Left ventricle myocardium superior (tissue), 1 donor: ENCODE measurements at places on chromosomes 12 and 14. TPM values are rescaled to one million over a fixed set of nuclear protein-coding genes. Genes with fewer than 3 reads are reported as not detected.
A peak's percentile ranks its signal among the peaks of the same experiment; 100 is the strongest.

Gene RPL10L
- not detected for total RNA-seq

Gene OAS3
- 6.2 TPM for total RNA-seq

Gene ISCU
- 468 TPM for total RNA-seq

Gene RAD9B
- total RNA-seq = 0.62 TPM

Gene PRB2
- total RNA-seq = not detected

Gene ANG
- 4.0 TPM for total RNA-seq

Gene MVK
- total RNA-seq = 9.7 TPM

Gene B3GNT4
- not detected for total RNA-seq

Gene RIMBP2
- total RNA-seq = 0.40 TPM

DNA sequence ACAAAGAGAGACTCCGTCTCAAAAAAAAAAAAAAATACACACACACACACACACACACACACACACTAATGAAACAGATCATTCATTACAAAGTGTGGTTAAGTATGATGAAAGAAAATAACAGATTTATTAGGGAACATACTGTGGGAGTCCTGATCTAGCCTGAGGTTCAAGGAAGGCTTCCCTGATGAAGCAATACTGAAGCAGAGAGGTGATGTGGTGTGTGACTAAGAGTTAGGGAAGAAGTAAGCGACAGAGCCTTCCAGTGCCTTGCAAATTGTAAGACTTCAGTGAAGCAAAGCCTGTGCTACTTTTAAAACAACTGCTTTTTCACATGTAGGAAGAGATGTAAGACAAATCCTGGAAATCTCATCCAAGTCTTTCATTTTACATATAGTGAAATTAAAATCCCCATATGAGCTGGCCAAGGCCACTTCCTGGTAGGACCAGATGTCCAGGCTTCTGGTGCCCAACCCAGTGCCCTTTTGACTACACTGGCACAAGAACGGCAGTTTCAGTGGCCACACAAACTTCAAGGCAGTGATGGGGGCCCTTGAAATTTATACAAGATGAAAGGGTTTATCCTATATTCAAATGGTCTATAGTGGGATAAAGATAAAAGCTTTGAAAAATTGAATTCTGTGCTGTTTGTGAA is 86.2 kb downstream of the STON2 start:
- DNase-seq = no peak

DNA sequence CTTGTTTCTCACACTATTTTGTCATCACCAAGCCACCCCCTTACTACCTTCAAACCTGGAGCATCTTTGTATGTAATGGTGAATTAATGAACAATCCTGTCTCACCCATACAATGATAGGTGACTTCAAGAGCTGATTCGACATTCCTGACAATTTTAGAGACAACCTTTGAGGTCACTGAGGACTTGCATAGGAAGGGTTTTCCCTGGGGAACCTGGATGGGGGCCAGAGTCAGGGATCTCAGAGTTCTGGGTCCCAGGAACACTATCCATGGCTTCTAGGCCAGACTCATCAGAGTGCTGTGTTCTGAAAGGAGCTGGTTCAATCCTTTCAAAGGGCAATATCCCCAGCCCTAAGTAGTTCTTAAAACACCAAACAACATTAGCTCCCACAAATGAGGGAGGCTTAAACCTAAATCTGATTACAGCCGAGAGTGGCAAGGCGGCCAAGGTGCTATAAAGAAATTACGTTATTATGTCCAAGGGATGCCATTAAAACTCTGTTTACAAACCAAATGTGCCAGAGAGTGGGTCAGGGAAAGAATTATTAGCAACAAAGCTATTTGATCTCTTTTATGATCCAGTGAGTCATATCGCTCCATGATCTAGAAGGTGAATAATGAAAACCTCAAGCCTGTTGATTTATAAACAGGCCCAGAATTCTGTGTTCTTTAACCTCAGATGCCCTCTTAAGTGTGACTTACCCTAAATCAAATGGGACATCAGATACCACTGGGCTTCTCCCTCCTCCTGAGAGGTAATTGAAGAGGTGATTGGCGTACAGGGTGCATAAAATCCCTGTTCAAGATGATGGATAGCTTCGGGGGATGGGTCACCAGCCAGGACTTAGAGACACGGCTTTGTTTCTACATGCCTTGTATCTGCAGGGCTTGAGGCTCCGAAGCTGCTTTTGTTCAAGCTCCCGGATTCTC is 230.2 kb upstream of the TBX3 start:
- DNase-seq = no peak

GRCh38 chr12:1662761-1663439 is 28.0 kb upstream of the ADIPOR2 start:
- peak; percentile 56 for DNase-seq

DNA sequence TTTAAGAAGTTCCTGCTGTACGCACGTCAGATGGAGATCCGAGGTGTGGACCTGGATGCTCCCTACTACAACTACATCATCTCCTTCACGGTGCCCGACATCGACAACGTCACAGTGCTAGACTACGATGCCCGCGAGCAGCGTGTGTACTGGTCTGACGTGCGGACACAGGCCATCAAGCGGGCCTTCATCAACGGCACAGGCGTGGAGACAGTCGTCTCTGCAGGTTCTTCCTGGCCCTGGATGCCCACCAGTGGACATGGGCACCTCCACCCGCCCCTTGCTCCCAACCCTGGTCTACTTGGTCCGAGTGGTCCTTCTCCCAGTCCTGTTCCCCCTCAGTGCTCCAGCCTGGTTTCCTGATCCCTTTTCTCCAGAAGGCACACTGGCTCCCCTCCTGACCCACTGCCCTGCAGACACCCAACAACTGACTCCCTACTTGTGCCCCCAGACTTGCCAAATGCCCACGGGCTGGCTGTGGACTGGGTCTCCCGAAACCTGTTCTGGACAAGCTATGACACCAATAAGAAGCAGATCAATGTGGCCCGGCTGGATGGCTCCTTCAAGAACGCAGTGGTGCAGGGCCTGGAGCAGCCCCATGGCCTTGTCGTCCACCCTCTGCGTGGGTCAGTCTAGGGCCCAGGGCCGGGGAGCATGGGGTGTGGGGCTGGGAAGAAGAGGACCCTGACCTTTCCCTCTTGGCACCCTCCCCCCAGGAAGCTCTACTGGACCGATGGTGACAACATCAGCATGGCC is 32.1 kb upstream of the LRP1-AS start:
- DNase-seq = no peak

DNA sequence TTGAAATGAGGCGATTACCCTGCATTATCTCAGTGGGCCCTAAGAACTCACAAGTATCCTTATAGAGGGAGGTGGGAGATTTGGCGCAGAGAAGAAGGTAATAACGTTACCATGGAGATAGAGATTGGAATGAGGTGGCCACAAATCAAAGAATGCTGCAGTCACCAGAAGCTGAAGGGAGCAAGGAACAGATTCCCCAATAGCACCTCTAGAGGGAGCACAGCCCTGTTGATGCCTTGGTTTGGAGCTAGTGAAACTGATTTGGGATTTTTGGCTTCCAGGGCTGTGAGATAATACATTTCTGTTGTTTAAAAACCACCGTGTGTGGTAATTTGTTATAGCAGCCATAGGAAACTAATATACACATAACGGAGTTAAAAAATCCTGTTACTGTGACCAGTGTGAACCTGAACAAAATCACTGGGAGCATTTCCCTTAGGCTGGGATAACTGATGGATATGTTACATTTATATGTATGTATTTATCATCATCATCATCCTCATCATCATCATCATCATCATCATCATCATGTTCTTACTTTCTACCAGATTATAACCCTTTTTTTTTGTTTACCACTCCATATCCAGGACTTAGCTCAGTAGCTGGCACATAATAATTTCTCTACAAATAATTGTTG is 100.3 kb downstream of the LIN7A start:
- DNase-seq = no peak

DNA sequence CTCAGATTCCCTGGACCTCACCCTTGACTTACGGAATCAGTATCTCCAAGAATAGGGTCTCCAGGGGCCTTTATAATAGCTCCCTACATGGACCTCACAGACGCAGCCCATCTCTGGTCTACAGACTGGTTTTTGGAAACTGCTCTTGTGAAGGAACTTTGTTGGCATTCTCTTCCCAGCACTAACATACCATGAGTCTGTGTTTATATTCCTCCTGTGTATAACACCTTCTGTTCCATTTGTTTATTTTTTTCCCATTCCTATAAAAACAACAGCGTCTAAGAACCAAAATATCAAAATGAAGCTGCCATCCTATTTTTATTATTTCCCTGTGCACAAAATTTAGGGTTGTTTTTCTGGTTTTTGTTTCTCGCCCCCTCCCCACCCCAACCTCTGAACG is 131.1 kb downstream of the NEDD1 start:
- DNase-seq = no peak

- DNase-seq = no peak
Observed at GRCh38 chr12:123543541-123543940, 10.0 kb upstream of the RILPL1 start.

DNA sequence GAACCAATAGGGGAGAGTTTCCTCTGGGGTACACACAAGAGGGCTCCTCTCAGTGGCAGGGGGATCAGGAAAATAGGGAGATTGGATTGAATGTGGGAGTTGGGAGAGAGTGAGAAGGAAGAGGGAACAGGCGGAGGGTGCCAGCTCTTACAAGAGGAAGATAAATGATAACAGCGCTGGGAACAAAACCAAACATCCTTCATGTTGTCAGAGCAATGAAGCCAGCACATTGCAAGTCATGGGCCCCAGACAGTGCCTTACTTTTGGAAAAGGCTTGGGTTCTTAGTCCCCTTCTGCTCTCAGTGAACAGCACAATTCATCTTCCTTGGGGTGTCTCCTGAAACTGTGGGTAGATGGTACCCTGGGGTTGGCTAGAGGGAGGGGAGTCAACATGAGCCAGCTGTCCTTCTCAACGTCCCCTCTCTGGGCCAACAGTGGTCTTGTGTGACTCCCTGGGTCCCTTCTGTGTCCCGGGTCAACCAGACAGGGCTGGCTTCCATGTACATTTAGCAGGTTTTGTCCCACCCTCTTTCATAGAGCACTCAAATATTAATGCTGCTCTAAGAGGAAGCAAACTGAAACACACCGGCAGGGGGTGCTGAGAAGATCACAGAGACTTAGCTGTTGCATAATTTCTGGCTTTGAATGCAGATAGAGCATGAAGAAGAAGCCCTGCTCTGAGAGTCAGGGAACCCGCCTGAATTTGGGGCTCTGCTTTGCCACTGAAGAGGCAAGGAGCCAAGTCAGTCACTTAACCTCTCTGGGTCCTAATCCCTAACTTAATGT is 138.5 kb downstream of the ESRRB start:
- DNase-seq = no peak

DNA sequence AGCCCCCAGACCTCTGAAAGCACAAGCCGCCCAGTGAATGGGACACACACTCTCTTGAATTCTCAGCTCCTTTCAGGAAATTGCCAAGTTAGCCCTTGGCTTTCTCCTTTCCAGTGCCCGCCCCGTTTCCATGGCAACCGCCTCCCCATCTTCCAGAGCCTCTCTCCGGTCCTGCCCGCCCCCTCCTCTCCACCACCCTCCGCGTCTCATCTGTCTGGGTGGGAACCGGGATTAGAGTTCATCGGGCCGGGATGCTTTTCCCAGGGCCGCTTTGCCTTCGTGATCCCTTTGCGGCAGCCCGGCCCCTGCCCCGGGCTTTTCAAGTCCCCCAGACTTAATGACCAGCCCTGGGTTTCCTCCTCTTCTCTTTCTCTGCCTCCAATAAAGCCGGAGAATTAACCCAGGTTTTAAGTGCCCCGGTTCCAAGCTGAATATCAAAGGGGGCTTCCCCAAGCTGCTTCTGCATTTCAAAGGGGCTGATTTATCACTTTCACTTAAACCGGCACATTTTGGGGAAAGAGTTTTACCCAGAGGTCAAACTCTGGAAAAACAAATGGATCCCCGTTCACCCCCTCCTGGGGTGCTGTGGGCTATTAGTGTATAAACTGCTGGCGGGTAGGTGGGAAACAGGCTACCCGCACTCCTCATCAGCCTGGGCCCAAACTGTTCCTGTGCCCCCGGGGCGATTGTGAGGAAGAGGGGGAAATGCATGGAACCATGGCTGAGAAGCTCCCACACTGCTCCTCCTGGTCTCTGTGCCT is 101.7 kb downstream of the ZFP36L1 start:
- DNase-seq = no peak

DNA sequence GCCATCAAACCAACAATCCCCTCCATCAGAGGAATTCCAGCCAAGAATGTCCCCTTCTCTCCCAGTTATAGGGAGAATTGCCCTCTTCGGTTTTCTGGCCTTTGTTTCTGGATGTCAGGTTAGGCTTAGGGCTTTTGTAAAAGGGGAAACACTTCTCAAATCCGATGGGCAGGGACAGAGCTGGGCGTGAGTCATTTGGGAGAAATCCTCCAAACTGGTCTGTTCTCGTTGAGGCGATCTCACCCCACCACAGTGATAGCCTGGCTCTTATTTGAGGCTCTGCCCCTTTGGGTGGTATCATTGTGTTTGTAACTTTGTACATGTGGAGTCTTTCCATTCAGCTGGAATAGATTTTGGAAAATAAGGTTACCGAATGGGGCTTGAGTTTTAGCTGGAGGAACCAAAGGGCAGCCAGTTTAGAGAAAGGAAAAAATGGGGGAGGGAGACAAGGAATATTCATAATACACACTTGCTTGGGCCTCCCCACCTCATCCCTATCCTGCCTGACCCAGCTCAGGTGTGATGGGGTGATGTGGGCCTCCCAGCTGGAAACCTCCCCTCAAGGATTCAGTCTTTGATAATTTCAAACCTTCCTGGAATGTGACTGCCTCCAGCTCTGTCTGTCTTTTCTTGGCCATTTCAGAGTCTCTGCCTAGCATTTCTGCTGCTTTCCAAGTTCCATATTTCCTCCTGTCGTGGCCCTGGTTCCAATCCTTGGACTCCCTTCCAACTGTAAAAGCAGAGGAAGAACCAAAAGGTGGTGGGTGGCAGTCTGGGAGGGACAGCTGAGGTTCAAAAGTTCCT is 7.5 kb downstream of the HOXC4 start:
- no peak for DNase-seq

GRCh38 chr12:24554612-24555295 is 394.1 kb downstream of the BCAT1 start:
- no peak for DNase-seq

DNA sequence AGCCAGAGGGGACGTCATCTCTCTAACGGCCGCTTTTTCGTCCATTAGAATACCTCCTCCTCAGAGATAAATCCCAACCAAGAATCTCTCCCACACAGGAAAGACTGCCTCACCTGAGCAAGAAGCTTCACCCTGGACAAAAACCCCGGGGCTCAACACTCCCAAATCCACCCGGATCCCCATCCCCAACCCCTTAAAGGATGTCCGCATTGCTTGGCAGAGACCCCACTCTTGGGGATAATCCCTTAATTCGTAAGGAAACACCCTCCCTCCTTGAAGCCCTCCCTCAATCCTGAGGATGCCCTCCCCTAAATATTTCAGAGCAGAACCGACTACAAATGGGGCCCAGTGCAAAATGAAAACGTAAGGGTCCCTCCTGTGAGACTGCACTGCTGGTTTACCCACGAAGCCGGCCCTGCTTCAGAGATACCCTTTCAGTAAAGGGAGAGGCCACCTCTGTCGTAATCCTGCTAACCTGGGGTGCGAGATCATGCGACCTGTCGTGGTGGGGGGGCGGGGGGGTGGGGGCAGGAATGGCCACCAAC is 655 bp upstream of the DYNLL1 start:
- no peak for DNase-seq
